NCI-H226 (cell line): ENCODE measurements at places on chromosomes 1 and 21.

- DNase-seq = peak; percentile 39
Observed at GRCh38 chr21:38159355-38159754, 97.4 kb upstream of the KCNJ15 start.

GRCh38 chr1:159949981-159950381 lies 4.1 kb downstream of the SLAMF9 start:
- no peak for DNase-seq

- no peak for DNase-seq
Observed at GRCh38 chr1:41902664-41903063, 16.1 kb downstream of the HIVEP3 start.

- no peak for DNase-seq
Observed at GRCh38 chr1:25677193-25677773, 60.7 kb downstream of the MAN1C1 start.

GRCh38 chr21:28337315-28337714 lies 655.4 kb downstream of the LTN1 start:
- DNase-seq = peak; percentile 34

- DNase-seq = no peak
Observed at GRCh38 chr1:11935057-11935412, 518 bp downstream of the PLOD1 start.

GRCh38 chr1:38269923-38270848 lies 223.6 kb upstream of the POU3F1 start:
- DNase-seq = no peak

GRCh38 chr1:173202424-173203145 lies 4.5 kb downstream of the TNFSF4 start:
- peak; percentile 89 for DNase-seq

GRCh38 chr1:3469104-3469848 lies 14.8 kb downstream of the ARHGEF16 start:
- DNase-seq = no peak

GRCh38 chr21:28937737-28938136 lies 54.9 kb downstream of the LTN1 start:
- no peak for DNase-seq

DNA sequence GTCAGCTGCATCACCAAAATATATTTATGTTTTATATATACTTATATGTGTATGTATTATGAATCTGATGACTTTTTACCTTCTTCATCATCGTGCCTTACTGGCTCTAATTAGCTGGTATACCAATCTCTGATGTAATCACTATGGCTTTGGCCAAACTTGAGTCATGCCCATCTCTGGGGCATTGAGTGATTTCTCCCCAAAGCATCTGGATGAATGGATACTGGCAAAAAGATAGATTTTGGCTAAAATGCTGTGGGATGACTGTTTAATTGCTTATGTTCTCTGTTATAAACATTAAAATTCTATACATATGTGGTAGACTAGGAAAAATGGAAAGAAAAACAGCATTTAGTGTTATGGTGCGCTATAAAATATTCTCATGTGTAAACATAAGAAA lies 19.6 kb downstream of the CDKN2C start:
- no peak for DNase-seq

GRCh38 chr1:29258189-29258975 lies 22.1 kb downstream of the PTPRU start:
- no peak for DNase-seq

DNA sequence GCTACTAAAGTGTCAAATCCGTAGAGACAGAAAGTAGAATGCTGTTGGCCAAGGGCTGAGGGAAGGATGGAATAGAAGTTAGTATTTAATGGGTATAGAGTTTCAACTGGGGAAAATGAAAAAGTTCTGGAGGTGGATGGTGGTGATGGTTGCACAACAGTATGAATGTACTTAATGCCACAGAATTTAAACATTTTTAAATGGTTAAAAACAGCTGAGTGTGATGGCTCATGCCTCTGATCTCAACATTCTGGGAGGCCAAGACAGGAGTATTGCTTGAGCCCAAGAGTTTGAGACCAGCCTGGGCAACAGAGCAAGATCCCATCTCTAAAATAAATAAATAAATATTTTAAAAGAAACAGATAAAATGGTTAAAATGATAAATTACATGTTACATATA lies 44.5 kb downstream of the PIK3R3 start:
- DNase-seq = no peak

DNA sequence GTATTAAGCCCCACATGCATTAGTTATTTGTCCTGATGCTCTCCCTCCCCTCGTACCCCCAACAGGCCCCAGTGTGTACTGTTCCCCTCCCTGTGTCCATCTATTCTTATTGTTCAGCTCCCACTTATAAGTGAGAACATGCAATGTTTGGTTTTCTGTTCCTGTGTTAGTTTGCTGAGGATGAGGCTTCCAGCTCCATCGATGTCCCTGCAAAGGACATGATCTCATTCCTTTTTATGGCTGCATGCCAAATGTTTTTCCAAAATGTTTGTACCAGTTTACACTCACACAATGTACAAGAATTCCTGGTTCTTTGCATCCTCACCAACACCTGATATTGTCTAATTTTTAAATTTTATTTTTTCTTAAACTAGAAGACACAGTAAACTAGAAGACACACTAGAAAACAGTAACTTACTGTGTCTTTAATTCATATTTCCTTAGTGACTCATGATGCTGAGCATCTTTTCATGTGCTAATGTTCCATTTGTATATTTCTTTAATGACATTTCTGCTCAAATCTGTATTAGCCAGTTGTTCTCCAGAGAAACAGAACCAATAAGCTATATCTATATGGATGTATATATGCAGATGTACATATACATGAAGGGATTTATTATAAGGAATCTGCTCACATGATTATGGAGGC lies 19.4 kb upstream of the USP1 start:
- DNase-seq = no peak

GRCh38 chr1:8631163-8631562 lies 186.3 kb downstream of the RERE start:
- DNase-seq = no peak

GRCh38 chr1:155961937-155962336 lies 16.4 kb downstream of the ARHGEF2 start:
- peak; percentile 99 for DNase-seq

DNA sequence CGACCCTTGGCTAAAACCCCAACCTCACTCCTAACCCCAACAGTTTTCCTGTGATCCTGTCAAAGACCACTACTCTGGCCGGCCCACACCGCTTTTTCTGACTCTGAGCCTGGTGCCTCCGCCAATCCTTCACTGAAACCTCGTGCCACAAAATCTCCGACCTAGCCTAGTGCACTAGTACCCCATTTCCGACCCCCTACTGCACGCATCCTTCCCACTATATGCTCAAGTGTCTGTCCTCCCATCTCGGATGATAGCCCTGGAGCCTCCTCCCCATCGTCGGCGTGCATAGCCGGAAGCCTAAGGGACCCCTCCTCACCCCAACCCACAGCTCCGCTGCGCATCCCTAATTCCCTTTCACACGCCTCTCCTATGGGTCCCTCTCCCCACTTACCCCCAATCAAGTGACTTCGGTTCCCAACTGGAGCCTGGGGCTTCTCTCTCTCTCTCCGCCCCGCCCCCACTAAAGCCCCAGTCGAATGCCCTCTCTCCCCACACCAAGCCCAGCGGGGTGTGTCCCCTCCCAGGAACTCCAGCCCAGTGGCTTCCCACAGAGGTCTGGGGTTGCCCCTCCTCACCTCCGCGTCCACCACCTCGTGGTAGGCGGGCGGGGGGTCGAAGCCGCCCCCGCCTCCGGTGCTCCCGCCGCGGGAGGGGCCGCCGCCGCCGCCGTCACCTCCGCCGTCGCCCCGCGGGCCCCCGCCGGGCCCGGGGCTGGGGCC lies 791 bp downstream of the USP24 start:
- DNase-seq = no peak

- no peak for DNase-seq
Observed at GRCh38 chr21:45742247-45742646, 98.7 kb downstream of the PCBP3 start.

DNA sequence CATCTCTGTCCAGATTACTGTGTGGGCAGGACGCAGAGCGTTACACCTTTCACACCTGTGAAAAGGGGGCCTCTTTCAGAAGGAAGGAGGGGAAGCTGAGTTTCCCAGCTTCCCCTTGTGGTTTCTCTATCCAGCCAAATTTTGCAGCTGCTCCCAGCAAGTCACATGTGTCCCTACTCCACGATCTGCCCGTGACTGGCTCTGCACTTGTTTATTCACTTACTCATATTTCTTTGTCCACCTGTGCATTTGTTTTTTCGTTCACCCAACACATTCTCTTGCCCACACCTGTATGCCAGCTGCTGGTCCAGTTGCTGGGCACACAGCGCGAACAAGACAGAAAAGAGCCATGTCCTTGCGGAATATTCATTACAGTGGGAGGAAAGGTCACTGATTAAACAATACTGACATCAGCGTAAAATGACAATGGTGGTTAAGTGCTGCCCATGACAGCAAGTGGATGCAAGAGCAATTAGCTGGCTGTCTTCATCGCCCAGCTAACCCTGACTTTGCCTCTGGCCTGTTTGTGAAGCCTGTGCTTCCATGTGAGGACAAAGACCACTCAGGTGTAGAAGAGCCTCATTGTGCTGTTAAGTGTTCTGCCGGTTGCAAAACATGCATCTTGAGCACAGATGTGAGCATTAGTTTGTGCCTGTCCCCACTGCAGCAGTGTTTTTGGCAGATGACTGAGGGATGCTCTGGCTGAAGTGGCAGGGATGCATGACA lies 28.6 kb upstream of the NEK2 start:
- DNase-seq = no peak

GRCh38 chr1:54417123-54417522 lies 10.9 kb upstream of the SSBP3 start:
- DNase-seq = no peak

GRCh38 chr1:63929106-63929478 lies 155.3 kb downstream of the ROR1 start:
- no peak for DNase-seq

DNA sequence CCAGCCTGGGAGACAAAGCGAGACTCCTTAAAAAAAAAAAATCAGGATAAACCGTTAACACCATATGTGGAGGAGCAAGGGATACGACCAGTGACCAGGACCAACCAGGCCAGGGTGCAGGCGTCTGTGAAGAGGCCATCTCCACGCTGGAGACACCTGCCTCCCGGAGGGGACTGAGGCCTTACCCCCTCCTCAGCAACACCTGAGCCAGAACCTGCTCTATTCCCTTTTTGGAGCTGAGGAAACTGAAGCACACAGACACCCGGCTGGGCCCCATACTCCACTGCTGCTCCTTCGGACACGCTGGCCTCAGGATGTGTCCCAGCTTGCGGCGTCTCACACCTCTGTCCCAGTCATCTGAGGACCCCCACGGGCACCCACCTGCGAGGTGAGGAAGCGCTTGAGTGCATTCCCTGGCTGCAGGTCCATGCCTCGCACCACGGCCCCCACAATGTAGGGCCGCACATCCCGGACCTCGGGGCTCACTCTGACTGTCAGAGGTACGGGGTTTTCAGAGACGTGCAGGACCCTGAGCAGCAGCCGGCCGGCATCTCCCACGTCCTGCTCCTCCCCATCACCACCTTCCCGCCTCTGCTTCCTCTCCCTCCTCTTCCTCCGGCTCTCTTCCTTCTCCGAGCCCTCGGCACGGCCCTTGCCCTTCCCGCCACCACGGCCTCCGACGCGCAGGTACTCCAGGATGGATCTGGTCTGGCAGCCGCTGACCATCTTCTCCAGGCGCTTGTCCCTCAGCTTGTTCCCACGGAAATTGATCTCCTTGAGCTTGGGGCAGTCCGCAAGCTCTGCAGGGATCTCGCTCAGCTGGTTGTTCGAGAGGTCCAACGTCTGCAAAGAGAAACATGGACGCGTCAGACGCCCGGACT lies 9.6 kb downstream of the LRRC47 start:
- DNase-seq = no peak

- DNase-seq = peak; percentile 65
Observed at GRCh38 chr1:10507111-10507879, 32.5 kb downstream of the PEX14 start.

DNA sequence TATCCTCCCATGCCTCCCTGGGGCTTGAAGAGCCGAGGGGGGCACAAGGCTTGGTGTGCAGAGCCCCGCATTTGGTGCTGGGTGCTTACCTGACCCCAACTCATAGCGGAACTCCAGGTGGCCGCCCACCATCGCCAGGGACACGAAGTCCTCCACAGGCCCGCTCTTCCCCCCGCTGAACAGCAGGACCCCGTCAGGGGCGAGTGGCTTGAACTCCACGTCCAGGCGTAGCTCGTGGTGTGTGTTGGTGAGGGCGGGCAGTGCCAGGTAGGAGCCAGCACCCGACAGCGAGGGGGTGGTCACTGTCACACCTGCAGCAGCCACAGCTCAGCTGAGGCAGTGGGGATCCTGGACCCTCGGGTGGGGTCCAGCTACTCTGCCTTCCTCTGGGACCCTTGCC lies 17.2 kb downstream of the LDLRAD2 start:
- no peak for DNase-seq

DNA sequence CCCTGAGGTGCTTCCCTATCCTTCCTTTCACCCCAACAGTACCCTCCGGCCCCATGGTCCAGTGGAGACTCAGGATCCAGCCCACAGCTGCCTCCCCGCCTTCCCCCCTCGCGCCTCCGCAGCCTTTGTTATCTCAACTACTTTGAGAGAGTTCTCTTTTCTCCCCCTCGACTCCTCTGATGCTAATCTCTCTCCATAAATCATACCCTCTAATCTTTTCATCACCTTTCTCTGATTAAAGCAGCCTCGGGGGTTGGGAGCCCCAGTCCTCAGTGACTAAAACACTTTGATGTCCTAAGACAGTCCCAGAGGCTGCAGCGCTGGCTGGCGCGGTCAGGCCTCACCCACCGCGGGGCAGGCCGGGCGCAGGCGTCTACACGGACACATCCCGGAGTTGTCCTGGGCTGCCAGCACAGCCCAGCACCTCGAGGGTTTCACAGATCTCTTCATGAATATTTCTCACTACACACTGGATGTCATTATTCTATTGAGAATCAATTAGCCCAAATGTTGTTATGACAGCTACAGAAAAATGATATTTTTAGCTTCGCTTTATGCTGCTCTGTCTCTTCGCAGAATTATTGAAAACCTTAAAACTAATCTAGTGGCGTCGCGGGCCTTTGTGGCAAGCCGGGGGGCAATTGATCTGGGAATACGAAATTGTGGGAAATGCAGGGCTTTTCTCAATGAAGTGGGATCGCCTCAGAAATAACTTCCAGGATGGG lies 289.5 kb downstream of the RRAGC start:
- DNase-seq = no peak

GRCh38 chr1:154736841-154737240 lies 128.9 kb upstream of the ADAR start:
- peak; percentile 93 for DNase-seq

GRCh38 chr1:3842912-3843311 lies 14.1 kb downstream of the CEP104 start:
- DNase-seq = no peak

- DNase-seq = peak; percentile 15
Observed at GRCh38 chr1:202154766-202155477, 5.5 kb downstream of the PTPN7 start.

- no peak for DNase-seq
Observed at GRCh38 chr1:201883786-201884185, 4.9 kb upstream of the SHISA4 start.

- no peak for DNase-seq
Observed at GRCh38 chr21:41362605-41363369, 960 bp downstream of the MX2 start.

- DNase-seq = no peak
Observed at GRCh38 chr1:184882957-184883815, 91.1 kb downstream of the NIBAN1 start.
